ENCODE measurements at places on chromosomes 16 and 17. TPM values are rescaled to one million over a fixed set of nuclear protein-coding genes. Genes with fewer than 3 reads are reported as not detected.

The CACNG1 gene
- total RNA-seq = 0.22 TPM

DNA sequence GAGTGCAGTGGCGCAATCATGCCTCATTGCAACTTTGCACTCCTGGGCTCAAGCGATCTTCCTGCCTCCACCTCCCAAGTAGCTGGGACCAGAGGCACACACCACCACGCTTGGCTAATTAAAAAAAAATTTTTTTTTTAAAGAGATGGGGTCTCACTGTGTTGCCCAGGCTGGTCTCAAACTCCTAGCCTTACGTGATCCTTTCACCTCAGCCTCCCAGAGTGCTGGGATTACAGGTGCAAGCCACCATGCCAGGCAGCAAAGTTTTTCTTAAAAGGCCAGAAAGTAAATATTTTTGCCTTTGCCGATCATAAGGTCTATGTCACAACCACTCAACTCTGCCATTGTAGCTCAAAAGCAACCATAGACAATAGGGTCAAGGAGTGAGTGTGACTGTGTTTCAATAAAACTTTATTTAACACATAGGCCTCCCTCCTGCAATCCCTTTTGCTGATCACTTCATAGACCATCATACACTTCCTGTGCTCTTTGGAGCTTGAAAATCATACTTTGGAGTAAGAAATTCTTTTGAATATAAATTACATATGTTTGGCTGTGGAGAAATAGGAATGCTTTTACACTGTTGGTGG, 48.6 kb downstream of the PITPNC1 start:
- no peak for DNase-seq

The SLC25A39 gene
- total RNA-seq = 129 TPM

- DNase-seq = no peak
Observed at GRCh38 chr17:30570596-30571265, 93.5 kb downstream of the GOSR1 start.

The CA10 gene
- total RNA-seq = 0.53 TPM

The PRDM7 gene
- total RNA-seq = not detected

DNA sequence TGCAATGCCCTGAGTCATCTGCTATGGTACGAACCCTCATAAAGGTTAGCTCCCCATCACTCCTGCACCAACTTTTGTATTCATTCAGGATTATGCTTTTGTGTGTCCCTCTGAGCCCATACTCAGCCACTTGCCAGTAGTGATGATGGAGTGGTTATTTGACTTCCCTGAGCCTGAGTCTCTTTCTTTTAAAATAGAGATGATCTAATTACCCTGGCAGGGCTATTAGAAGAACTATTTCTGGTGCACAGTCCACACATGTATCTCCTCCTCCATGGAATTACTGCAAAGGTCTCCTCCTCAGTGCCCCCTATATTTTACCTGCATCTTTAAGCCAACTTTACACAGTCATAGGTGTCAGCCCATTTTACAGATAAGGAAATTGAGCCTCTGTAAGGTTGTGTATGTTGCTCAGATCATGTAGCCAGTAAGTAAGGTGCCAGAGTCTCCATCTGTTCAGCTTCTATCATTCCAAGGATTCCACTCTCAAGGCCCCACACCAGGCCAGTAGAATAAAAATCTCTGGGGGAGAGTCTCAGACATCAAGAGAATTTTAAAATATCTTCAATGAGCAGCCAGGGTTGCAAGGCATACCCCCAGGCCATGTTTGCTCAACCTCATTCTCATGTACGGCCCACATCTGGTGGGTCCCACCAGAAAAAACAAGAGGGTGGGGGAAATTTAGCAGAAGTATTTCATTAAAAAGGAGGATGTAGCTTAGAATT, 333.7 kb upstream of the HSBP1 start:
- DNase-seq = no peak

The ARHGAP23 gene
- total RNA-seq = 2.9 TPM

DNA sequence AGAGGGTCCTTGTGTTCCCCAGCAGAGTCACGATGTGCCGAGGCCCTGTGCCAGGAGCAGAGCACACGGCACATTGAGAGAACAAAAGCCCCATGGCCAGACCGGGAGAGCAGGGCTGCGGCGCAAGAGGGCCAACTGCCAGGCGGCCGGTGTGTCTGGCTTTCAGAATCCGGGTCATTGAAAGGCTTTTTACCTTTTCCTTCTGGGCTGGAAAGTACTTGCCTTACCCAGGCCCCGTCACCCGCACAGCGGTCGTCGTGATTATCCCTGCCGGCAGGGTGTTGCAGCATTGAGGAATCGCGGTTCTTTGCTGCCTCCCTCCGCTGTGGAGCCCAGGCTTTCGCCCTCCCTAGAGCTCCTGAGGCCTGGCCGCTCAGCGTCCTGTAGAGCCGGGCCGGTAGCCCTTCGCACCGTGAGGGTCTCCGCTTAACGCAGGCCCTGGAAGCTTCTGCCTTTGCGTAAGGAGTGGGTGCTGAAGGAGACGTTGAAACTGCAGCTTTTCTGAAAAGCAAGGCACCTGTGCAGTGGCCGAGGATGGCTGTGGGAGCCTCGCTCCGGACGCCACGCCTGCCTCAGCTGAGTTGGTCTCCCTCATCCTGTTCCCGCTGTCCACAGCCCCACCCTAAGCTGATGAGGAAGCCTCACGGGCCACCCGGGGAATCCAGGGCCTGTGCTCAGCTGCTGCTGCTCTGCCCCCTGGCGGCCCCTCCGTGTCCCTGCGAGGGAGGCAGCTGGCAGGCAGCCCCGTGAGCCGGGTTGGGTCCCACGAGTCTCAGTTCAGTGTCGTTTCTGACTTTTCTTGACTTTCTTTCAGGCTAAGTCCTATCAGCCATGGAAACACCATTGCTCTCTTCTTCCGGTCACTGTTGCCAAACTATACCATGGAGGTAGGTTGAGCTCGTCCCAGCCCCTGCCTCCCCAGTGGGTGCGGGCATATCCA, 8.6 kb upstream of the MC1R start:
- DNase-seq = peak; percentile 48

- DNase-seq = no peak
Observed at GRCh38 chr17:48547808-48548522, 3.1 kb upstream of the HOXB2 start.

GRCh38 chr17:64025732-64026294, 5.4 kb upstream of the ICAM2 start:
- DNase-seq = peak; percentile 52

The GRAP gene
- not detected for total RNA-seq

The PSMD12 gene
- 48.6 TPM for total RNA-seq

- no peak for DNase-seq
Observed at GRCh38 chr17:56929362-56929969, 15.6 kb upstream of the TRIM25 start.

DNA sequence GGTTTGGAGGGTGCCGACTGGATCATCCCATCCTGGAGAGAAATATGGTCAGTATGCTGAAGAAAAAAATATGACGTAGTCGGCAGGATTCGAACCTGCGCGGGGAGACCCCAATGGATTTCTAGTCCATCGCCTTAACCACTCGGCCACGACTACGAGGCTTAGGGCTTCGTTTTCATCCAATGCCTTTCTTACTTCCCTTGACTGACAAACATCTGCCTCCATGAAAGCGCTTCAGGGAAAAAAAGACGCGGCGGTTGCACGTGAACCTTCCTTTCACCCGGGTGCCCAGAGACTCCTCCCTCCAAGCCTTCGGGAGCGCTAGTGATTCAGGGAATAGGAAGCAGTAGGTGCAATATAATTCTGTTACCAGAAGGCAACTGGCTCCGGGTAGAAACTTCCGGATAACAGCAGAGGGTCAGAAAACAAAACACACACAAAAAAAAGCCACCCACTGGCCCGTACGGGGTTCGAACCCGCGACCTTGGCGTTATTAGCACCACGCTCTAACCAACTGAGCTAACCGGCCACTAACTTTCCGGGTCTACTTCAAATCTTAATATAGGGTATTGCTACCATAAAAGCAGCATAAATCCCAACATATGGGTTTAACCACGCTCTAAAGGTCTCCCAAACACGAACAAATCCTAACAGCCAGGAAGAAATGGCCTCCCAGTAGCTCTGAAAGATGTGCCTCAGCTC, 16.3 kb upstream of the AURKB start:
- peak; percentile 37 for DNase-seq

DNA sequence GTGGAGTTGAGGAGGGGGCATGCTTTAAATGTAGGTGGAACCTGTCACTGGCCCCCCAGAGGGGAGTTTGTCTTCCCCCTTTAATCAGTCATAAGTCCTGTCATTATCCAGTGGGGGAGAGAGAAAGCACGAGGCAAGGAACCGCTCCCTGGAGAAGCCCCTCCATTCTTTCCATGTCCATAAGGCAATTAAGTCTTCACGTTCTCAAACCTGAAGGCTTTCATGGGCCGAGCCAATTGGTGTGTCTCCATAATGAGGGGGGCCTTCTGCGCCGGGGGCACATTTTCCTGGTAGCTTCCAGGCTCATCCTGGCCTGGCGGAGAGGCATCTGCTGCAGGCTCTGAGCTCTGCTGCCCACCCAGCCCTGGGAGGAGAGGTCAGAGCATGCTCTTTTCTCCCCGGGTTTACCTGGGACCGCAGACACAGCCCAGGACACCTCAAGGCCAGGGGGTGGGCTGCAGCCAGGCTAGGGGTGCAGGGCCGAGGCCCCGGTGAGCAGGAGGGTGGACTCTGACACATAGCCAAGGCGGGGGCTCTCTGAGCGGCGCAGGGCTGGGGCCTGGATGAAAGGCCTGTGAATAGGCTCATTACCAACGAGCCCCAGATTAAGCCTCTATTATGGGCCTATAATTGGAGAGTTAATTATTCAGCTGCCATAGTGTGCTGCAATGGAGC, 42.5 kb downstream of the C16orf78 start:
- DNase-seq = no peak

DNA sequence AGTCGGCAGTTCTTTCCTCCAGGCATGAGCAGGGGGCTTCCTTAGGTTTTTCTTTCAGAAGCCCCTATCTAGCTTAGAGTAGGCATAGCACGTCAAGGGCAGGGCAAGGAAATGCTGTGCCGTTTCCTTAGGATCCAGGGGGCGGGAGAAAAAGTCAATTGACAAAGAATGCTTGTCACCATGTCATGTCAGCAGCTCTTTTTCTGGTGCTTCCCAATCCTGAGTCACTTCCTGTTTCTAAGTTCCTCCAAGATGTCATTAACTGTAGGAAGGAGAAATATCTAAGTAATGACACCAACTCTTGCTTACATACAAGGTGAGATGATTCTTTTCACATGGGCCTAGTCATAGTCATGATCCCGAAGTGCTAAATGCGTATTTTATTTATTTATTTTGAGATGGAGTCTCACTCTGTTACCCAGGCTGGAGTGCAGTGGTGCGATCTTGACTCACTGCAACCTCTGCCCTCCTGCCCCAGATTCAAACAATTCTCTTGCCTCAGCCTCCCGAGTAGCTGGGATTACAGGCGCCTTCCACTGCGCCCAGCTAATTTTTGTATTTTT, 35.2 kb downstream of the GJC1 start:
- no peak for DNase-seq

DNA sequence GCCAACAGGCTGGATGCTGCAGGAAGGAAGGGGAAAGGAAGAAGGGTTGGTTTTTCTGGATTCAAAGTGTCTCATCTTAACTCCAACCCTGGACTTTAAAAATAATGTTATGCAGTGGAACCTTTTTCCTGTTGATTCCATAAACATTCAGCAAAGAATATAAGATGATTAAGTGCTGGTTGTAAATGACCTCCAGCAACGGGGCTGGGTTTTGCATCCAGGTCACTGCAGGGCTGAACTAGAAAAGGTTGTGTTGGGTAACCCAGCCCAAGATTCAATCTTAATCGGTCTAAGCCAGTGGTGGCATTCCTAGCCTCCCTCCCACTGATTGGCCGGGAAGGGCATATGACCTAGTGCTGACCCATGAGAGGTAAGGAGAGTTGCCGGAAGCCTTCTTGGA, 34.2 kb upstream of the PLCG2 start:
- DNase-seq = no peak

Data from progenitor cell of endocrine pancreas (in vitro differentiated cells).